CD4-positive, alpha-beta T cell treated with Interleukin-10 for 1 hour (primary cell): ENCODE measurements at places on chromosomes 12 and 14.
A peak's percentile ranks its signal among the peaks of the same experiment; 100 is the strongest.

DNA sequence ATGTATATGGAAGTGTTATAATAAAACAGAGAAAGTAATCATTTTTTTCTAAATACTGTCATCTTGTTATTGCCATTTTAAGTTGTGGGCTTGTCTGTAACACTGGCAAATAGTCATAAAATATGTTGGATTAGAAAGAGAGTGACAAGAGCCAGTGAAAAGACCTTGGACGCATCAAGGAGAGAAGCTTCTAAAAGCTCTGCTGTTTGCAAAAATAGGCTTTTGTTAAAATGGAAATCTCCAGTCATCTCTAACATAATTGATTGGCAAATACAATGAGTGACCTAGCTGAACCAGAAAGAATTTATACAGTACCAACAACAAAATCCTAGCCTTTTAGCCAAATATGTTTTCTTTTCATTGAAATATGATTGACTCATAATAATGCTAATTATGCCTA lies 245.8 kb upstream of the RMST start:
- DNase-seq: no peak

GRCh38 chr12:120639771-120640721 lies at the start of gene CABP1:
CABP1 (plus strand) TSS chr12:120640626; CDS start chr12:120640686, 60 bp downstream.
- peak; percentile 69 for DNase-seq

DNA sequence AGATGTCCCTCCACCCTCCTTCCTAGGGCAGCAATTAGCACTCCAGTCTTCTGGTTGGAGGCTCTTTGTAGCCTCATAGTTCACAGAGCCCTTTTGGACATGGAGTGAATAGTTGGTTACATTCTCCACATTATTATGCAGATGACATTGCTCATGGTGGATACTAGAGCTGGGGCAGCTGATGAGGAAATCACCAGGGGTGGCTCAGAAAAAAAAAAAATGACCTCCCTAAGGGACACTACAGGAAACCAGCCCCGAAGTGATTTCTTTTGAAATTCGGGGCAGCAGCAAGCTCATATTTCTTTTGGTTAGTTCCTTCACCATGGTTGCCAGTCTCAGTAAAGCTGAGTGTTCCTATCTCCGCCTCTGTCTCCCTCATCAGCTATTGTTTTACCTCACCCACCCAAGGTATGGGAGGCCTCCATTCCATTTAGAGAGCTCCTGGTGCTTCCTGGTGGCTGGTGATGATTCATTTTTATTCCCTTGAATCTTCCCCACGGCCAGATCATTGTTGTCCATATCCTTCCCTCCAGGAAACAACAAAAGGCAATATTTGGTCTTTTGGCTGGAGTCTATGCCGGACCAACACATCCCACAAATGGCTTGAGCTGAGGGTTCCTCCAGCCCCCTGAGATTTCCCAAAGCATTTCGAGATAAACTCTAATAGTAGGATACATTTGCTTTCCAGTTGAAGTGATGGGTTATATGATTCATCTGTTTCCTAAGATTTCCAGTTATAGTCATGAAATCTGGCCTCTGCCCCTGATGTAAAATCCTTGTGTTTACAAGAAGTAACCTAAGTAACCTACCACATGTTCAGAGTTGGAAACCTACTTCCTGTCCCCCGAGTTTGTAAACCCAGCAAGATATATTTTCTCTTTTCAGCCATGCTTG lies 56.2 kb upstream of the NID2 start:
- DNase-seq: peak; percentile 7

DNA sequence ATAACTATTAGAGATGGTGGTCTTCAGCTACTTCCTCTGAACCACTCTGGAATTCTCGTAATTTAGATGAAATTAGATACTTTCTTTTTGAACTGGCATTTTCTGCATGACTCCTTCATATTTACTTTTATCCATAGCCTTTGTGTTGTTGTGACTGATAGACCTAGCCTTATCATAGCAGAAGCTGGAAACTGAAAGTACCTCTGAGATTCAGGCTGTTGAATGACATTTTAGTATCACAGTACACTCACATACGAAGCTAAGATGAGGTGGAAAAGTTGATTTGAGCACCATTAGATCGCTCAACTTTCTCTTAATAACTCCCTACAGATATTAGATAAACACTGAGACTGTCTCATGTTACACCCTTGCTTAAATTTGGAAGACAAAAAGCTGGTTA lies 525.1 kb upstream of the FBXO33 start:
- no peak for DNase-seq

GRCh38 chr14:85587151-85587711 lies 57.3 kb downstream of the FLRT2 start:
- DNase-seq: no peak

DNA sequence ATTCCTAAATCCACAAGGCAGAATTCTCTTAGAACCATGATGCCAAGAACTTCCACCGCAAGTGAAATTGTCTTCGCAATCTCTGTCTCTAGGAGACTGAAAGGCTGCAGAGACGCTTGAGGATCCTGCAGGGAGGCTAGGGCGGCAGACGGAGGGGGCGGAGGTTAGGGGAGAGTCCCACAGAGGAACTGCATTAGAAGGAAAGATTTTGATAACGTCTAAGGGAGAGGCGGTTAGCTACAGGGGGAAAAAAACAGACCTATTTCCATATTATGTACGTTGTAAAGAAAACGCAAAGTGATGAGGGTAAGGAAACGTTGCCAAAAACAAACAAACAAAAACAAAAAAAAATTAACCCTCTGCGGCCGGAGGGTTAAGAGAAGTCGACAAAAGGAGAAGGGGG lies 595 bp downstream of the KLHL28 start:
- peak; percentile 60 for DNase-seq

DNA sequence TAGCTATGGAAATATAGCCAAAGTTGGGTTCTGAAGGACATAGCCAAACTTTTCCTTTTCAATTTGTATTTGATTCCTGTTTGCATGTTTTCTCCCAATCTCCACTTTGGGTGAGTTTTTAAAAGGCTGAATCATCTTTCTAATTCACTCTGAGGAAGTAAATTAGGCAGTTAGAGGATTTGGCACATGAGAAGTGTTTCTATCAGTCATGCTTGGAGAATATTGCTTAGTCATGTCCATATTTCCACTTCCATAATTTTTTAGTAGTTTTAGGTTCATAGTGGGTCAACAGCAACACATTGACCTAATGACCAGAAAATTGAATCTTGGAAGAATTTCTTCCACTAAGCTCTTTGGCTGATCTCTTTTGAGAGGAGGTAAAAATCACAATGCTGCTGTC lies 21.8 kb downstream of the IRAK3 start:
- DNase-seq: no peak

DNA sequence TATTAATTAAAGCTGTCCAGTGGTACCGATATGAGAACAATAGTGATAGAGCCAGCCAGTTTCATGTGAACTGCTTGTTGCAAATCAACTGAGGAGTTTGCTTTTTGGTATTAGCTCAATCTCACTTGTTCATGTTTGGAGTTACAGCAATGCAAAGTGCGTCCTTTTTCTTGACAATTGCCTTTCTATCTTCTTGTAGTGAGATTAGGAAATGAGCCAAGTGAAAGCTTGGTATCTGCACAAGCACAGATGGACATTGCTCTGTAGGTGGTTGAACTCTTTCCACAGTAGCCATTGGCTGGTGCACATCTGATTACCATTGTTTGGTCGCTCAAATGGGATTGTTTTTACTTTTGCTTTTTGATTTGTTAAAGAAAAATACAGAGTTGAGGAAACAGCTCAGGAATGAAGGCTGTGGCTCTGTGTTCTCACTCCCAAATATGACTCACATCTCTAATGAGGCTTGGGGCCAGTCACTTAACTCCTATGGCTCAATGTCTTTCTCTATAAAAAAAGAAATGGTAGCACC lies 241.4 kb downstream of the BMP4 start:
- no peak for DNase-seq
